ENCODE measurements at places on chromosomes 6 and 20. TPM values are rescaled to one million over a fixed set of nuclear protein-coding genes. Genes with fewer than 3 reads are reported as not detected.
A peak's percentile ranks its signal among the peaks of the same experiment; 100 is the strongest.

Gene MYL9
- total RNA-seq: not detected

- DNase-seq: no peak
These were observed 48.2 kb upstream of the IRF4 start for GRCh38 chr6:343226-343935.

Gene CNKSR3
- total RNA-seq: 23.0 TPM

Gene DCDC2
- 5.4 TPM for total RNA-seq

DNA sequence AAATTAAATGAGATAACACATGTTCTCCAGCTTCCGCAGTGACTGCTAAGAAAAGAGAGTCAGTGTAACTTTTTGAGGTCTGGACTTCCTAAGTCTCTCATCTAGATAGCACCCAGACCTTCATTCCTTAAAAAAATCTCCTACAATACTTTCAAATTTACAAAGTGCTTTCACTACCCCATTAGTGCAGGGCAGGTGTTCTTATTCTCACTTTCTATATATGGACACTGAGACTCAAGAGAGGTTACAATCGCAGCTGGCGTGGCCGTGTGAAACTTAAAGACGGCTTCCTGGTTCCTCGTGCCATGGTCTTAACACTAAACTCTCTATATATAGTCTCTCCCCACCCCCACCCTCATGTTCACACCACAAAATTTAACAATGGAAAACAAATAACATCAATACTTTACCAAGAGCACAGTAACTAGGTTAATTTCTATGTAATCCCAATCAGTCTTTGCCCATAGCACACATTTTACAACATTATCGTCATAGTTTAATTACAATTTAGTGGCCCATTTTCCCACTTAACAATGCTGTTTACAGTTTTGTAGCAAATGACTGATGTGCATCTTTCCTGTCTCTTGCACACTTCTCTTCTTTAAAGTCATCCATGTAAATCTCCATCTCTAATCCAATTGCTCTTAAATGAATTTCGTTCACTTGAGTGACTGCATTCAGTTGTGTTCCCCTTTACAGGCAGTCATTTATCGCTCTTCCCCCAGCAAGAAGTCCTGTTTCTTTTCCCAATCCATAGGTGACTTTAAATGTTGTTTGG is 78.8 kb upstream of the ARID1B start:
- DNase-seq: no peak

GRCh38 chr6:137820425-137820824 is 46.6 kb upstream of the TNFAIP3 start:
- DNase-seq: no peak

DNA sequence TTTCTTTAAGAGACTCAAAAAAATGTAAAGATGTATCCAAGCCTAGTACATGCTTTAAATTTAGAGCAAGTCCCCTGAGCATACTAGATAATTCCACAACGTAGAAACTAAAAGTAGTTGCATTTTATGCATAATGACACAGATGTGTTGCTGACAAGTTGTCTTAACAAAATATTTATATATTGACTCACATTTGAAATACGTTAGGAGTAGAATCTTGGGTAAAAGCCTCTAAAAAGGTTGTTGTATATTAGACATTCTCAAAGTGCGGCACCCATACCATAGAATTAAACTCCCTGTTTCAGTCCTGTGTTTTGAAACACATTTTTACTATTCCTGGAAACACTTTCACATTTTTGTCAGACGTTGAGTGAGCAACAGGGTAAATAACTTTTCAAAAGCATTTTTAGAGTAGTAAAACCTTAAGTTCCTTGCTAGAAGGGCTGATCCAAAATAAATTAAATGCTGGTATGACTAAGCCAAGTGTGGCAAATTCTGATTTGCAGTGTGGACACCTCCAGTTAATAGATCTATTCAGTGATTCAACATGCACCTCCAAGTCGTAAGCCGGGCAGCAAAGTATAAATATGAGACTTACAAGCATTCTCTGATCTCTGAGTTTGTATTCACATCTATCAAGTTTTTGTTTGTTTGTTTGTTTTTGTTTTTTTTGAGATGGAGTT is 97.5 kb downstream of the GMDS start:
- no peak for DNase-seq

DNA sequence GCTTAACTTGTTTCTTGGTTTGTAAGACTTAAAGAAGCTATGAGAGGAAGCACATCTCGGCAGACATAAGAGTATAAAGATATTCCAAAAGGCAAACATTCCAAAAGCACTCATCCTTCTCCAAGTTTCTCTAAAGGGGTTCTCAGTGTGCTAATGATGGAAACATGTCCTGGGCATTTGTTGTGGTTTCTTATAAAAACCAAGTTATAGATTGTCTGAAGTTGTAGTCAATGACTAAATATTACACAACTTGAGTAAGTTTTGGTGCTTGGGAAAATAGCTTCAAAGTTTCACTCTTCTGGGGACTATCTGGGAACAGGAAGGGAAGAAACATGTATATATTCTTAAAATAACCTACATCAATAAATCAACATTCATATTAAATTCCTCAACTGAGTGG is 128.3 kb upstream of the TBX18 start:
- DNase-seq: peak; percentile 2

DNA sequence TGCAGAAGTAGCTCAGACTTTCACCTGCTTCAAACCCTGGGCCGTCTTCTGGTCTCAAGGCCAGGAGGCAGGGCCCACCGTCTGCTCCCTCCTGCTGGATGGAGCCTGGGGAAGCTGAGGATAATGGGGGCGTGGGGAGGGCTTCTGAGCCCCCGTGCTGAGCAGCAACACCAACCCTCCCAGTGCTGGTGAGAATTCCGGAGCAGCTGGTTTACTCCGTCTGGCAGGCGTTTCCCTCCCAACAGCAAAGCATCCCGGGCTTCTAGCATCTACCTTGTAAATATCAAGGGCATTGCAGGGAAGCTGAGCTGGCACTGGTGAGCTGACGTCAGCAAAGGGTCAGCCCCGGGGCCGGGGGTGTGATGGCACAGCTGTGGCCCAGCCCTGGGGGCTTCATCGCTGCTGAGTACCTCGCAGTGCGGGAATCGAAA is 16.8 kb upstream of the CHRNA4 start:
- no peak for DNase-seq

Gene SCUBE3
- total RNA-seq: not detected

DNA sequence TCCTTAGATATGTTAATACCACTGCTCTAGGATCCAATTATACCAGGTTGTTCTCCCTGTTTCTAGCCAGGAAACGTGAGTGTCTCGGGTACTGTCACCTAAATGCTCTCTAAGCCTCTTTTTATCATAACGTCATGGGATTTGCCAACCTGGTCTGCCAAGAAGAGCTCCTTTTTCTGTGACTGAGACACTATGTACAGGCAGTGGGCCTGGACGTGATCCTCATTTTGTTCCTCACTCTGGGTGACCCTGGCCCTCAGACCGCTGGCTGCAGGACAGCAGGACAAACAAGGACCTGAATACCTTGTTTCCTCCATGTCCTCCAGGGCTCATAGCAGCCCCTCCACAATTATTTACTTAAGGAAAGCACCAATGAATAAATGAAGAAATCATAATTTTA is 69.1 kb downstream of the CD164 start:
- no peak for DNase-seq

GRCh38 chr6:48985025-48985424 is 478.0 kb downstream of the MMUT start:
- no peak for DNase-seq

DNA sequence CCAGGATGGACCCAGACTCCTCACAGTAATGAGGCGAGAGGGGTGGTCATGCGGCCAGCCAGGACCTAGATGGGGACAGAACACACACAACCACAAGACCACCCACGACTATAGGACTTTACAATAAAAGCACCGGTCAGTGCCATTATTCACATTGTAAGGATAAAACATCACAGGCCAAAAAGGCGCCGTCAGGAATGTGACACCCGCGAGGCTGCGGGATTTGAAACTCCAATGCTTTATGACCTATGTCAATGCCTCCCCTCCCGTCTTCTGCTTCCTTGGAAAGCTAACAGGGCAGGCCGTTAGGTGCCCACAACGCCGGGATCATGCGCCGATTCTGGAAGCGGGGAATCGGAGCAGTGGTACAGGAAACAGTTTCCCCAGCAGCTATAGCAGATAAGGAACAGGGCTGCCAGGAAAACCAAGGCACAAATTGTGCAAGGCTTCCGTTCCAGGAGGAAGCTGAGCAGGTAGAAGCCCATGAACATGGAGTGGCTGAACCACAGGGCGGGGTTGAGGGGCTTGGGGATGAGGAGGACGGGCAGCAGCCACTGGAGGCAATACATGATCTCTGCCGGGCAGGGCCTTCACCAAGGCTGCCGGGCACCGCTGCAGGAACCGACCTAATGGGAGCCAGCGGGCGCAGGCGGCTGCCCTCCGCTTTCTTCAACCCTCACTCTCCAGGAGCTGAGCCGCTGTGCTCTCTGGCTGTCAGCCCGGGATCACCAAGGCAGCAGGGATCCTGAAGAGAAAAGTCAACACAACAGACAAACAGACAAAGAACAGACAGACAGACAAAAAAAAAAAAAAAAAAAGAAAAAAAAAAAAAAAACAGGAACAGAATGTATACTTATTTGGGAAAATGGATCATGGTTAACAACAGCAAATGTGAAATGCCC is 2.2 kb upstream of the NNAT start:
- DNase-seq: no peak

All from Caki2 (cell line).